ENCODE measurements at places on chromosomes 7 and 10.
A peak's percentile ranks its signal among the peaks of the same experiment; 100 is the strongest.

- peak; percentile 9 for DNase-seq
Measured at GRCh38 chr10:69801094-69801433, 642 bp upstream of the COL13A1 start.

GRCh38 chr10:27899058-27899457 lies 99.8 kb downstream of the ODAD2 start:
- DNase-seq, result no peak

DNA sequence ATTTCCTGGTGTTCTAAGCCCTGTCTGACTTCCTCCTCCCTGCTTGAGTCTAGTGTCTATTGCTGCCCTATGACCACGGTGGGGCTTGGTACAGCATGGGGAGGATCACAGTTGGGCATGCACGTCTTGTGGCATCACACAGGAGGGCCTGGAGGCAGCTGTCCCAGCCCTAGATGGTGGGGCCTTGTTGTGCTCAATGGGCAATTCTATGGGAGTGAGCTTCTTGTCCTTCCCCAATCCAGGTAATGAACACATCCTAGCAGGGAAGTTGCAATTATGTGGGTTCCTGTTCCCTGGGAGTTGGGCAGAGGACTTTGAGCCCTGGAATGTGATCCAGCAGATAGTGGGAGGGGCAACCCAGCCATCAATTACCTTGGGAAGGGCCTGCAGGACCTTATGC lies 10.8 kb upstream of the FAM3C start:
- DNase-seq, result no peak

DNA sequence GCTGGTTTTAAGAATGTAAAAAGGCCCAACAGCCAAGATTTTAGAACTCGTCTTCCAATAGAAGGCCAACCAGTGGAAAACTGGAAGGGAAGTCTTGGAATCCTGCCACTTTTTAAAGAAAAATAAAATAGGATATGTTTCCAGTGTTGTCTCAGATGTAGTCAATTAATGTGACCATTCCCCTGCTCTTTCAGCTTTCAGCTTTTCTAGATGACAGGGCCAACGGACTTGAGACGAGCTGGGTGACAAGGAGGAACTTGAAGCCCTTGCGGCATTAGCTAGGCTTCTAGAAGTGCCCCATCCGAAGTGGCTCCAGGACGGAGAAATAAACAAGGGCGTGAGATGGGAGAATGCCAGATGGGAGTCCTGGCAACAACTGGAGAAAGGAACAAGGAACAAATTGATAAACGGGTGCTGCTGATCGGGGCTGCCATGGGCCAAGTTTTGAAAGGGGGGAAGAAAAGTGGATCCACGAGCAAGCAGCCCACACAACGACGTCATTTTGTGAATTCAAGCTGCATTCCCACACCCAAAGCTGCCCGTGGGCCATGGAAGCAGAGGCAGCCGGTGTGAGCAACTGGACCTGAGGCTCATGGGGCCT lies 42.3 kb downstream of the CTBP2 start:
- no peak for DNase-seq

DNA sequence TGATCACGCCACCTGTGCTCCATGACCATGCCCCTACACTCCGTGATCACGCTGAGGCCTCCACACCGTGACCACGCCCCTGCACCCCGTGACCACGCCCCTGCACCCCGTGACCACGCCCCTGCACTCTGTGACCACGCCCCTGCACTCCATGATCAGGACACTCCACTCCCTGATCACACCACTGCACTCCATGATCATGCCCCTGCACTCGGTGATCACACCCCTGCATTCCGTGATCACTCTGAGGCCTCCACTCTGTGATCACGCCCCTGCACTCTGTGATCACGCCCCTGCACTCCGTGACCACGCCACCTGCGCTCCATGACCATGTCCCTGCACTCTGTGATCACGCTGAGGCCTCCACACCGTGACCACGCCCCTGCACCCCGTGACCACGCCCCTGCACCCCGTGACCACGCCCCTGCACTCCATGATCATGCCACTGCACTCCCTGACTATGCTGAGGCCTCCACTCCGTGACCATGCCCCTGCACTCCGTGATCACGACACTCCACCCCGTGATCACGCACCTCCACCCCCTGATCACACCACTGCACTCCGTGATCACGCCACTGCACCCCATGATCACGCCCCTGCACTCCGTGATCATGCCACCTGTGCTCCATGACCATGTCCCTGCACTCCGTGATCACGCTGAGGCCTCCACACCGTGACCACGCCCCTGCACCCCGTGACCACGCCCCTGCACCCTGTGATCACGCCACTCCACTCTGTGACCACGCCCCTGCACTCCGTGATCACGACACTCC lies 27.7 kb downstream of the STK32C start:
- no peak for DNase-seq

DNA sequence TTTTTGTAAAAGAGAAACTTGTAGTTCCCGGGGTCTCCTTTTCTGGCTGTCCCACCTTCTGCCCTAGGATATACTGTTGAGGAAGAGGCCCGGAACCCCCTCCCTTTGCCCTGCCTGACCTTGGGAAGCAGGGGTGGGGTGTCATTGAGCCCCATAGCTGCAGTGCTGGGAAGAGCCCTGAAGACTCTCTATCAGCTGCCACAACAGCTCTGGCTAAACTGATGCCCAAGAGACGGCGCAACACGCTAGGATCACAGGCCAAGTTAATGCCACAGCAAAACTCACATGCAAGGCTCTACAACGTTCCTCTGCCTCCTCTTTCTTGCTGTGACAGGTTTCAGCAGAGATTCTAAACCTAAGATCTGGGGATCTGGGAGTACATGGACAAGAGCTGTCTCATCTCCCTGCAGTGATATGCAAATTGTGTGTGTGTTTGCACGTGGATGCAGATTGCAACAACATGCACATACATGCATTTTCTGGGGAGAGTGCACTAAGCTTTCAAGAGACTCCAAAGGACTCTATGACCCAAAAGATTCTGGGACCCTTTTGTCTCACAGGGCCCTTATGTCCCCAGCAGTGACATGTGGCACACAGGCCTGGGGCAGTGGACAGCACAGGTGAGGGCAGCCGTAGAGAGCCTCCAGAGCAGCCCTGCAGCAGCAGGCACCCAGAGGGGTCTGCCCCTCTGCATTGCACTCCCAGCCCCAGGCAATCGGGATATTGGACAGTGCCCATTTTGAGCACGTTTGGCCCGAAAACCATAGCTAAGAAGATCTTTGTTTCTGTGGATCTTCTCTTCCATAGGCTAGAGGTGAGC lies 2.5 kb downstream of the RASSF4 start:
- DNase-seq, result no peak

- no peak for DNase-seq
Measured at GRCh38 chr7:46285878-46286277, 364.8 kb upstream of the IGFBP3 start.

- DNase-seq, result no peak
Measured at GRCh38 chr10:13003004-13003403, 1.5 kb upstream of the CCDC3 start.

DNA sequence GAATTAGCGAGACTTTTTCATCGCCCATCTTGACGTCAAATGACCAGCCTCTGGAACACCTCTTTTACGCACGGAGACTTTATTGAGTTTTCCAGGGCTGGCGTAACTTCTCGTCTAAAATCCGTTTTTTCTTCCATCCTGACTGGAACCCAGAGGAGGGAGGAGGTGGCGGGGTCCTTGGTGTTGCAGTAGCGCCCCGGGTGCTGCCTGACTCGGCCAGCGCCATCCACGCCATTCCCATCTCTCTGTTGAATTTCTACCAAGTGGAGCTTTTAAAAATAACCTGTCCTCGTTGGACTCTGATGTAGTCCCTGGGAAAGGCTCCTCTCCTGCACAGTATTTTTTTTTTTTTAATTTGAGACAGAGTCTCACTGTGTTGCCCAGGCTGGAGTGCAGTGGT lies 155.9 kb downstream of the RGS10 start:
- DNase-seq, result no peak

DNA sequence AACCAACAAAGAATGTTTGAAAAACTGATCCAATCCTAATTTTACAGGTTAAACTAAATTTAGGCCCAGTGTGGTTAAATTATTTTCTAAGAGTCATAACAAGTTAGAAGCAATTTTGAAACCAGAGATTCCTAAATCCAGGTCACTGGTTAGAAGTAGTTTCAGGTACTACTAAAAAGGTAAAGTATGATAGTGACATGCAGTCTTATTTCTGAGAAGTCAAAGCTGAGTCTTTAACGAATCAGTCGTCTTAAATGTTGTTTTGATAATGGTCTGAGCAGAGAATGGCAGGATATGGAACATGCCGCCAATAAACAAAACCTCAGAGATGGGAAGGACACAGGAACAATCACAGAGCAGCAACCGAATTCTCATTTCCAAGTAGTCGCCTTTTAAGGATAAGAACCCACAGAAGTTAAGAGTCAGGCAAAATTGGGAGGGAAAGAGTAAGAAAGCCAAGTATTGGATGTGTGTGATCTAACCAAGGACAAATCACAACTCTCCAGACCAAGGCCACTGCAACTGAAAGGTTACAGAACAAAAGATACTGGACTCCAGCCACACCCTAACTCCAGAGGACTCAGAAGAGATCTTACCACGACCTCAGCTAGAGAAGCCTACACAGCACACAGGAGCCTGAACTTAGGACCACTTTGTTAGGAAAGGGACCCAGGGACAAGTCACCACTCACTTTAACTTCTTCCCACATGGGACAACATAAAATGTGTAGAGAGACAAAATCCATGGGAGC lies 19.7 kb downstream of the TMEM243 start:
- no peak for DNase-seq

- no peak for DNase-seq
Measured at GRCh38 chr7:130884437-130885417, 150.7 kb upstream of the KLF14 start.

DNA sequence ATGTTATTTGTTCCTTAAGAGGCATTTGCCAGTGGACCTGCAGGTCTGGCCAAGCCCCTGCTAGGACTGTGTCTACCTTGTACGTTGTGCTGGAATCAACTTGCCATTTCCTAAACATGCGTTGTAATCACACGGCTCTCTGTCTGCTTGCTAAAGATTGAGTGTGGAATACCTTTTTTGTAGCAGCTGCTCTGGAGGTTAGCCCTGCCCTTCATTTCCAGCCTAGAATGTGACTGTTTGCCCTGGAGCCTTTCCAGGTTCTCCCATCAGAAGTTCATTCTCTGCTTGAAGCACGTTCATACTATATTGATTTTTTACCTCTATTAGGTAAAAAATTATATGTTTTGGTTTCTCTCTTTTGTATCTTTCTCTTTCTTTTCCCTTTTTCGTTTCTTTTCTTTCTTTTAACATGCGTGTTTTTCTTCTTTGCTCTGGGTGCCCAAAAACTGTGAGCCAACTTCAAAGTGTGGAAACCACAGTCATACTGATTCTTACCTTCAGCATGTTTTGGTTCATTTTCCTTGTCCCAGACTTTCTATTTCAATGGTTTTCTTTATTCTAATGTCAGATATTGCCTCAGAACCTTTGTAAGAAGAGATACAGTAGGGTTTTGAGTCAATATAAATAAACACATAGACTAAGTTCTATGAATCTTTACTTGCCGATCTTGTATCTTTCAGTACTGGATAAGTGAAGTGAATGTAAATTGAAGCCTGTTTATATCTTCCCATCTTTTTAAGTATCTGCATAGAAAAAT lies 111.9 kb upstream of the RPA3 start:
- no peak for DNase-seq

DNA sequence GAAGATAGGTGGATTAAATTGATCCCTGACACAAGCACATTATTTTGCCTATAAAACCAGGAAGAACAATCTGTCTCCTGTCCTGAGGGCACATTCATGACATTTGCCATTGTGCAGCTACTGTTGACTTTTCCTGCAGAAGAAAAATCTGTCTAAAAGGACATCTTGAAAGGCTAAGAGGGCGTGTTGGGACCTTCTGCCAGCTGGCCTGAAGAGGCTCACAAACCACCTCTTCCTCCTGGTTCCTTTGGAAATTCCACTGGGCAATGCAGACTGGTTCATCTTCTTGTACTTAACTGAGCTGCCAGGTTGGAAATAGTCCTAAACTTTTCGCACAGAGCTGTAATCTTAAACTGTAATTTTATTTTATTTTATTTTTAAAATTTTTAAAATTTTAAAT lies 35.7 kb upstream of the PIP start:
- DNase-seq, result no peak

DNA sequence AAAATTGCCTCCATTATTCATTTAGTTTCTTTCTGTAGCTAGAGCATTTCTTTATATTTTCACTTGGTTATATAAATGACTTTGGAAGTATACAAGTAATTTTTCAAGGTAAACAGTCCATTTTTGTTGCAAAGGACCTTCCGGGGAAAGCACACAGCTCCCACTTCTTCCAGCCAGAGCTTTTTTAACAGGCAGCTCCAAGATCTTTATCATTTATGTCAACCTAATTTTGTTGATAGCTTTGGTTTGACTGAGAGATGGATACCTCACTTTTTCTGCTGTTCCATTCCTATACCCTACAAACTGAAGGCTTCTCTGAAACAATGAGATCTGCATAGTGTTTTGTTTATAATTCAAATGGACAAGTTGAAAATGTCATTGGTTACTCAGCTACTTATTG lies 49.3 kb upstream of the RAB11FIP2 start:
- DNase-seq, result no peak

GRCh38 chr10:90718182-90718581 lies 139.7 kb downstream of the HTR7 start:
- no peak for DNase-seq

- no peak for DNase-seq
Measured at GRCh38 chr10:63458177-63458576, 7.6 kb downstream of the JMJD1C start.
